ENCODE measurements at places on chromosomes 5 and 9.

DNA sequence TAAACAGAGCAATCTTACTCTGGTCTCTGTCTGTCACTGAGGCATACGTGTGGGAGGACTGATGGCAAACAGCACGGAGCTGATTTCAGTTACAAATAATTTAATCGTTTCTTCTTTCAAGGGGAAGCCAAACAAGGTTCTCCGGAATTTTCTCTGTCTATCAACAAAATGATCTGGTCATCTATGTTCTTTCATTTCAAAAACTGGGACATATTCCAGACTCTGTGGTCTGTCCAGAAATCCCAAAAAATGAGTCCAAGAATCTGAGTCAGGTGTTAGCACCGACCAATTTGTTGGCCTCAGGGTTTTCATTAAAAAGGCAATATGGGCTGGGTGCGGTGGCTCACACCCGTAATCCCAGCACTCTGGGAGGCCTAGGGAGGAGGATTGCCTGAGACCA lies 69.9 kb upstream of the ZNF608 start:
- no peak for DNase-seq

DNA sequence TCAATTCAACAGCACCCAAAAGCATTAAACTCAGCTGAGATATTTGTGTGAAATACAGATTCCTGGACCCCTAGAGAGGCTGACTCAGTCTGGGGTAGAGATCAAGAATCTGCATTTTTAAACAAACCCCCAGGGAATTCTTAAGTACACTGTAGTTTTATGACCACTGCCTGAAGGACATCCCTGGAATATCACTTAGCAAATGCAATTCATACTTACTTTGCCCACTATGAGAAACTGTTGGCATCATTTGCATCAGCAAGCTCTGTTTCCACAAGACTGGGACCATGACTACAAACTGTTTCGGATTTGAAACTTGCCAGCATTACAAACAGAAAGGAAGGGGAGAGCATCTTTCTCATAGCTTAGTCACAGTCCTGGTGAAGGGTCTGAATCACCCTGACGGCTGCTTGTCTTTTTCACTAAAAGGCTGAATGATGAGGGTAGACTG lies 63.7 kb downstream of the MLLT3 start:
- no peak for DNase-seq

- DNase-seq = no peak
Measured at GRCh38 chr5:25863811-25864210, 1174.6 kb downstream of the CDH9 start.

- no peak for DNase-seq
Measured at GRCh38 chr5:141040093-141040770, 10.9 kb upstream of the PCDHB1 start.

DNA sequence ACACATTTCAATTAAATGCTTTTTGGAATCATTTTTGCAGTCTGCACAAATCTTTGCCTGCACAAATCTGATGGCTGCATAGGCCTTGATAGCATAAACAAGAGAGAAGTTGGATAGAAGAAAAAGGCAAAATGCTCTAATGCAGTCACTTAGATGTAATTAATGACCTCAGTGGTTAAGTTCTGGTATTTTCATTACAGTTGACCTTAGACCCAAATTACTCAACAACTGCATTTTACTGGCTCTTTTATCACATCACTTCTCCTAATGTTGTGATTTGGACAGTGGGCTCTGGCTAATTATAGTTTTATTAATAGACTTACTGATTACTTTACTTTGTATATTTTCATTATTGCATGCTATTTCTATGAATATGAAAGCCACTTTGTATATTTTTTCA lies 34.3 kb downstream of the NTRK2 start:
- DNase-seq = no peak

DNA sequence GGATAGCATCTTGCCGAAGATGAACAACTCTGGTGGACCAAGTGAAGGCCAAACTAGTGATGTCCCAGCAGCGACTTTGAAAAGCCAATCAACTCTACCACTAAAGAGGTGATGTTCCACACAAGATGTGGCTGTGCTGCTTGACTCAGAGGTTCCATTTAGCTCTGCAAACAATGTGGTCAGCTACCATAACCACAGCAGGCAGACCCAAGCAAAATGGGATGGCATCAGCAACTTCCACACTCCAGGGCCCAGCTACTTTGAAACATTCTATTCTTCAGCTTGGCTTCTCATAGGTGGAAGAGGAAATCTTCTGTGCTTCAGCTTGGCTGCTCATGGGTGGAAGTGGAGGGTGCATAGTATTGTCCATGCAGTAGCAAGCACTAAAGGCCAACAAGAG lies 70.5 kb downstream of the IRX2 start:
- no peak for DNase-seq

- DNase-seq = peak; percentile 59
Measured at GRCh38 chr9:136694163-136694871, 7.1 kb upstream of the AGPAT2 start.

GRCh38 chr5:141094481-141095262 lies at the start of gene PCDHB2:
PCDHB2 (plus strand) TSS chr5:141094615; CDS start chr5:141094791, 176 bp downstream.
- peak; percentile 3 for DNase-seq

- DNase-seq = no peak
Measured at GRCh38 chr5:149006426-149006825, 56.4 kb downstream of the SH3TC2 start.

DNA sequence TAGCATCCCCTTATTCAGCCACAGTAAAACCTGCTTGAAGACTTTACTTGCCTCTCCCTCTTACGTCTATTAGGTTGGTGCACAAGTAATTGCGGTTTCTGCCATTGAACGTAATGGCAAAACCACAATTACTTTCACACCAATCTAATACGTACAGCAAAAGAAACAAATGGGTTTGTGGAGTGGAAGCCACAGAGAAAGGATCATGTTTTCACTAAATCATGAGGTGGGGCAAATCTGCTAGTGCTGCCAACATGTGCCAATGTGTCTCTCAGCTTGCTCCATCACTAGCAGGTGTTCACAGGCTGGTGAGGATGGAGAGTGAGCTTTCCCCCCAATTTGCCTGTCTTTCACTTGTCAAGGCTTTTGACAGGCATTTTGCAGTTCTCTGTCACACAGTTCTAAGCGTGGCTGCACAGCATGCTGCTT lies 15.9 kb downstream of the DMAC1 start:
- no peak for DNase-seq

DNA sequence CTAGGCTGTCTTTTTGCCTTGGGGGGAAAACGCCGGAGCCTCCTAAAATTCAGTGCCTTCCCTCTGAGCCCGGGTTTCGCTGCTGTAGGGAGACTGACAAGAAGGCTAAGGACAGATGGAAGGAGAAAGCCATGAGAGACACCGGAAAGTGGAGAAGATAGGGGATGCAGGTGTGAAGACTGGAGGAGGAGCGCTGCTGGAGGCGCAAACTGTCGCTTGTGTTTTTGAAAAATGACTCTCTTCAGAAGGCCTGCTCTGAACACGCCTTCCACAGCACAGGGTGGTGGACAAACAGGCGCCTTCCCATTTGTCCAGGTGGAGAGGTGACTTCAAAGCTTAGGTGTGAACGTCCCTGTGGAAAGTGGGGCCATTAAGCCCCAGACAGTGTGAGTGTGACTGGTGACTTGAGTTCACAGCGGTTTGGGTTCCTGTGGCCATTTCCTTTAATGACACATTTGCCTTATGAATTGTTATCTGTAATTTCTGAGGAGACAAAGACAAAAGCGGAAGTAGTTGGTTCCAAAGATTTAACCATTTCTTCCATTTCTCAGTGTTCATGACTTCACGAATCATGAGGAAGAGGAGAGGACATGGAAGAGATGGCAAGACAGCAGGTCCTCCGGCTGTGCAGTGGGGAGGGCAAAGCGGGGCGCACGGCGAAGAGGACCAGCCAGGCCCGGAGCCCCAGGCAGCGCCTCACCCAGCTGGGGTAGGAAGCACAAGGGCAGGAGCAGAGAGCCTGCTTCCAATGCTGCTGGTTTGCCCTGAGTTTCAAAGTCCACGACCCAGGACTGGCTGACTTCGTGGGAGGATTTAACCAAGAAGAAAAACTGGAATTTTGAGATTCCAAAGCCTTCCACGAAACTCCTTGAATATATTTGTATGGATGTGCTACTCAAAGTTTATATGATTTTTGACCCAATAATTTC lies 27.8 kb upstream of the SEMA4D start:
- no peak for DNase-seq

GRCh38 chr9:109780453-109781033 lies 545 bp downstream of the PALM2AKAP2 start:
- no peak for DNase-seq

DNA sequence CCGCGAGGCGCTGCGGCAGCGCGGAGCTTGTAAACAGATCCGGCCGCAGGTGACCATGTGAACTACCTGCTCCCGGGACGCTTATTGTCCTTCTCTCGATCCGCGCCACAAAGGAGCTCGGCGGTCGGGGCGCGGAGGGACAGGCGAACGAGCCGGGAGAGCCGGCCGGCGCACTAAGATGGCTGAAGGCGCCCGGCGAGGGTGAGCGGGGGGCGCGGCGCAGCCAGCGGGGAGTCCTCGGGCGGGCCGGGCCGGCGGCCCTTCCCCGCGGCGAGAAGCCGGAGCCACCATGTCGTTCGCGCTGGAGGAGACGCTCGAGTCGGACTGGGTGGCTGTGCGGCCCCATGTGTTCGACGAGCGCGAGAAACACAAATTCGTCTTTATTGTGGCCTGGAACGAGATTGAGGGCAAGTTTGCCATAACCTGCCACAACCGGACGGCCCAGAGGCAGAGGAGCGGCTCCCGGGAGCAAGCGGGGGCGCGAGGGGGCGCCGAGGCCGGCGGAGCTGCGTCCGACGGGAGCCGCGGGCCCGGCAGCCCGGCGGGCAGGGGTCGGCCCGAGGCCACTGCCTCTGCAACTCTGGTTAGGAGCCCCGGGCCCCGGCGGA lies 535 bp downstream of the JMY start:
- DNase-seq = peak; percentile 28

- DNase-seq = no peak
Measured at GRCh38 chr5:109931049-109931780, 241.5 kb downstream of the MAN2A1 start.

DNA sequence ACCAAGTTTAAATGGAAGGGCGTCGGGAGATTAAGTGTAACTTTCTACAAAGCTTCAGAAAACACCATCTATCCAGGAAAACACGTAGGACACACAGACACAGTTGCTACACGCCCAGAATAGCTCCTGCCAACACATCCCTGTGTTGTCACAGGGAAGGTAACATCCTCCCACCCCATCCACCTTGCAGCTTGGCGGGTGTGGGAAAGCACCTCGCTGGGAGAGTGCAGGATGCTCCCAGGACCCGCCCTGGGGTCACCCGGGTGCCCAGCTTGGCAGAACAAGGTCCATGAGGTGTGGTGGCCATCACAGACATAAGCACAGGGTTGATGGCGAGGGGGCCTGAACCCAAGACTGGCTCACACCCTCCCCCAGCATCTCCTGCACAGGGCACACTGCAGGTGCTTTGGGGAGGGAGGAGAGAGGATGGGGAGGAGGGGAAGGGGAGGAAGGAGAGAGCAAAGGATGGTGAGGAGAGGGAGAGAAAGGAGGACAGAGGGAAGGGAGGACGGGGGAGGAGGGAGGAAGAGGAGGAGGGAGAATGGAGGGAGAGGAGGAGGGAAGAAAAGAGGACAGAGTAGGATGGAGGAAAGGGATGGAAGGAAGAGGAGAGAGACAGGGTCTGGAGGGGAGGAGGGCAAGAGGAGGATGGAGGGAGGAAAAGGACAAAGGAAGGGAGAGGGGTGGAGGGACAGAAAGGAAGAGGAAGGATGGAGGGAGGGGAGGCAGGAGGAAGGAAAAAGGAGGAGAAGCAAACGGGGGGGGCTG lies 37.2 kb downstream of the GOLM1 start:
- DNase-seq = no peak
